ENCODE measurements at places on chromosomes 7 and 10. TPM values are rescaled to one million over a fixed set of nuclear protein-coding genes. Genes with fewer than 3 reads are reported as not detected.

Gene HIP1
- 29.3 TPM for total RNA-seq

Gene FGFR2
- 0.19 TPM for total RNA-seq

Gene CTTNBP2
- not detected for total RNA-seq

Gene ZNF239
- 3.5 TPM for total RNA-seq

Gene HOXA1
- total RNA-seq = not detected

Gene ZNF25
- 11.1 TPM for total RNA-seq

Gene TLX1
- not detected for total RNA-seq

Gene COL28A1
- total RNA-seq = not detected

Gene CFAP58
- 0.83 TPM for total RNA-seq

All from A172 (cell line).